Myocyte (in vitro differentiated cells): ENCODE measurements at places on chromosomes 3 and 15. TPM values are rescaled to one million over a fixed set of nuclear protein-coding genes. Genes with fewer than 3 reads are reported as not detected.

DNA sequence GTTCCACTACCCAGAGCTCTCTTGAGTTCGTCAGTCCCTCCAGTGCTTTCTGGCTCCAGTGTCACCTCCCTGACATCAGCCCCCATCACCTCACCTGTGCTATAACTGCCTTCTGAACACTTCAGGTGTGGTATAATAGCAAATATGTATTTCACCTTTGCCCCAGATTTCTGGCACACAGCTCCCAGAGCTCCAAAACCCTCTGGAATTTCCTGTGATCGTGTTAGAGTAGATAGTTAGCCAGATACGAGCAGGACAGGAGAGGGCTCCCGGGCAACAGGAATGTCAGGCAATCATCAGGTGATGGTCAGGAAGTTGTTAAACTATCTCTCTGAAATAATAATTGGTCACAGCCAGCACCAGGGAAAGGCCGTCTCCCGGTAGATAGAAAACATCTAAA lies 22.6 kb upstream of the LIMD1 start:
- DNase-seq = no peak

Gene CAND2
- total RNA-seq = 40.0 and 54.0 TPM in 2 replicates

GRCh38 chr3:190591080-190591479 lies 77.2 kb downstream of the IL1RAP start:
- no peak for DNase-seq

Gene TPRG1
- total RNA-seq = 1.4 and 3.1 TPM in 2 replicates

- DNase-seq = peak; percentile 95
Measured at GRCh38 chr3:109685084-109686079, 348.0 kb upstream of the DPPA4 start.

DNA sequence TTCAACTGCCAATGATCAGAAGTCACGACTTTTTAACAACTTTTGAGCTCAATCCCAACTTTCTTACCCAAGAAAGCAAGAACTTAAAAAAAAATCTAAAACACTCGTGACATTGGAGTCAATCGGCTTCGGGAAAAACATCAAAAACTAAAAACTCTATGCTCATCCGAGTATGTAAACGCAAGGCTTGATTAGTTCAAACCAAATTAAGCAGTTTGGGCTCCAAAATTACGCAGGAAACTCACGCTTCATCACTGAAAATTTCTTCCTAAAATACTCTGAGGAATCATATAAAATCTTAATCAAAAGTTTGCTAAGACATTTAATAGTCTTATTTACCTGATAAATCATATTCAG lies 1.6 kb downstream of the TRA2B start:
- no peak for DNase-seq

Gene RPP25
- total RNA-seq = 2.6 and 3.2 TPM in 2 replicates

DNA sequence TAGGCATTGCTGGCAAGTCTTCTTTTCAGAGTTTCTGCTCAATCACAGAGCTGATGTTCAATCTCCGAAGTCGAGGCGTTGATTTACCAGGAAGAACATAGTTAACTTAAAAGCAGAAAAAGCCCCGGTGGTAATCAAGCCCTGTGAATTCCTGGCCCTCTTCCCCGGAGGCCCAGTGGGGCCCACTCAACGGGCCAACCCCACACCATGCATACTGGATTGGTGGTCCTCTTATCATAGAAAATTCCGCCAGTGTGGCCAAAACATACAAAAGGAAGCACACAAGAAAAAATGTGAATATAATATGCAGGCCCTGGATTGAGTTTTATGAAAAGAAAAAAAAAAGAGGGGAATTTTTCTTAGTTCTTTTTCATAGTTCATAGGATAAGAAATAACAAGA lies 873.0 kb upstream of the NR2F2 start:
- no peak for DNase-seq

DNA sequence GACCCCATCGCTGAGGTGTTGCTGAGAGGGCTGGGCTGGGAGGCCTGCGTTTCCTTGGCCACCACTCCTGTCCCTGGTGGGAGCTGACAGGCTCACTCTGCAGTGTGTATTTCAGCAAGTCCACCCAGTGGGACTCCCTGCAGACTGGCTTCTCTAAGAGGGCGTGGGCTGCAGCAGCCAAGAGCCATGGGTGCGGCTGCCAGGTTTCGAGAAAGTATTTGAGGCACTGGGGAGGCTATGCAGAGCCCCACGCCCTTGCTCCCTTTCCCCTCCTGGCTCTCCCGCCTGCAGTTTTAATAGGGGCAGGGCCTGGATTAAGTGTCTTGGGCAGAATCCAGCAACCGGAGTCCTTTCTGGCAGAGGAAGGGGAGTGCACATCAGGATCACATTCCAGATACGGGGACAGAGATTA lies 242.1 kb downstream of the THSD4 start:
- DNase-seq = peak; percentile 10

DNA sequence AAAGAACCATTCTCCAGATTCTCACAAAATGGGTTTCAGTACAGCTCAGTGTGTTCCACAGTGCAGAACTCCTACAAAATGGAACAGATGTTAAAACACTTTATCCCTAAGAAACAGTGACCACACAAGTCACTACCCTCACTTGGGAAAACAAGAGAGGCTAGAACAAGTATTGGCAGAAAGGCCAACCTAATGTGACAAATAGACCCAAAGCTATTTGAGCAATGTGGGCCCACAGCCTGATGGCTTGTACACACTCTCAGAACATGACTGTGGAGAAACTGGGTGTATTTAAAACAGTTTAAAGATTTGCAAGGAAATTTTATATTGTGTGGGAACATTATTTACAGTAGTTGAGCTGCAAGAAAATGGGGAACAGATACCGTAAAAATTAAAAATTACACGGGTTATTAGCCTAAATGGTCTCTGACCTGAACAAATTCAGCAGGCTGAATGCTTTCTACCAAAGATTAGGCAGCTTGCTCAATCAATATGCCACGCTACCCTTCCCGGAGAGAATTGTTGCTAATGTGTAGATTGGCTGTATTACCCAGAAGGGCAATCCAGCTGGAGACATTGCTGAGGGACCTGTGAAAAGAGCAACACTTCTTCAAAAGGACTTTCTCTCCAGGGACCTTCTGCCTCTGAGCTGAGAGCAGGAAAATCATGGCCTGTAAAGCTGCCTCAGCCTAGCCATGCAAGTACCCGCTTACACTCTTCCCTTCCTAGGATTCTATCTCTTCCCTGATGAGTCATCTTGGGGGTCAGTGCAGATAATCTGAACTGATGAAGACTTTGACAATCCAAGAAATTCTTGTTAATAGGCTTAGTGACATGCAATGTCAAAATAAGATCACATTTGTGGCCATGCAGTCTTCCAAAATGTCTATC lies 97.1 kb downstream of the STRIT1 start:
- peak; percentile 27 for DNase-seq

DNA sequence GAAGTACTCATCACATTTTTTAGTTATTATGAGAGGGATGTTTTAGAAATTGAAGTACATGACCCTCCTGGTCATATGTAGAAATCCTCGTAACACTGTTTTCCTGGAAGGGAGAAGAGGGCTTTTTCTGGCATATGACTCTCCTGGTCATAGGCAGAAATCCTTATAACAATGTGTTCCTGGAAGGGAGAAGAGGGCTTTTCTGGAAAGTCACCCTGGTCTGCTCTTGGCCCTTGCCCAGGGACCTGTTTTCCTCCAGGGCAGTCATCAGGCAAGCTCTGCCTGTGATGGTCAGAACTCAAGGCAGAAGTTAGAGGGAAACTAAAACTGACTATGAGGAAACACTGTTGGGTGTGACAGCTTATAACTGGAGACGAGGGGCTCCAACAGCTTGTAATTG lies 27.7 kb downstream of the LAMP3 start:
- DNase-seq = no peak

- DNase-seq = no peak
Measured at GRCh38 chr15:29018120-29018805, 132.5 kb downstream of the APBA2 start.

- no peak for DNase-seq
Measured at GRCh38 chr15:47945872-47946650, 174.7 kb upstream of the SLC24A5 start.

DNA sequence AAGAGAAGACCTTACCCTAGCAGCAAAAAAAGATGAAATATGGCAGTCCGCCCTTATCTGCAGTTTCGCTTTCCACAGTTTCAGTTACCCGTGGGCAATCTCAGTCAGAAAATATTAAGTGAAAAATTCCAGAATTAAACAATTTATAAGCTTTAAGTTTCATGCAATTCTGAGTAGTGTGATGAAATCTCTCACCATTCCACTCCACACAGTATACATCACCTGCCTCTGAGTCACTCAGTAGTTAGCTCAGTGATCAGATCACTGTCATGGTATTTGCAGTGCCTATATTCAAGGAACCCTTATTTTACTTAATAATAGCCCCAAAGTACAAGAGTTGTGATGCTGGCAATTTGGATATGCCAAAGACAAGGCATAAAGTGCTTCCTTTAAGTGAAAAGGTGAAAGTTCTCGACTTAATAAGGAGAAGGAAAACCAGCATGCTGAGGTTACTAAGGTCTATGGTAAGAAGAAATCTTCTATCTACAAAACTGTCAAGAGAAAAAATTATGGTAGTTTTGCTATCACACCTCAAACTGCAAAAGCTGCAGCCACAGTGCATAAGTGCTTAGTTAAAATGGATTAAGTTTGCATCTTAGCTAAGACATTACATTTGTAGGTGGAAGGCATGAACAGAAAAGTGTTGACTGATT lies 48.1 kb downstream of the HSPBAP1 start:
- DNase-seq = no peak

DNA sequence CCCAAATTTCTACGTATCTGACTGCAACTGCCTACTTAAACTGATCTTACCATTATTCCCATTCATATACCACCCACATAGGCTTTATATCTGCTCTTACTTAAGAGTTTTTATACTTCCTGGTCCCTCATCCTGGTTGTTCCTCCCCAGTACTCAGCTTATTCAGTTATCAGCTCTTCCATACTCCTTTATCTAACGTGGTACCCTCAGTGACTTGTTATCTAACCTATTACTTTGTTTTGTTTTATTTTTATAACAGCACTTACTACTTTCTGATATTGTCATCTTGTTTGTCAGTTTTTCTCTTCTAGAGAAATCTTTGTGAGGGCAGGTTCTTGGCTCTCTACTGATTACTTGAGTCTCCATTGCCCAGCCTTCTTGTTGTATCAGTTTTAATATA lies 100.6 kb downstream of the ZNF609 start:
- no peak for DNase-seq

- DNase-seq = peak; percentile 47
Measured at GRCh38 chr15:85598219-85598618, 196.5 kb downstream of the KLHL25 start.

DNA sequence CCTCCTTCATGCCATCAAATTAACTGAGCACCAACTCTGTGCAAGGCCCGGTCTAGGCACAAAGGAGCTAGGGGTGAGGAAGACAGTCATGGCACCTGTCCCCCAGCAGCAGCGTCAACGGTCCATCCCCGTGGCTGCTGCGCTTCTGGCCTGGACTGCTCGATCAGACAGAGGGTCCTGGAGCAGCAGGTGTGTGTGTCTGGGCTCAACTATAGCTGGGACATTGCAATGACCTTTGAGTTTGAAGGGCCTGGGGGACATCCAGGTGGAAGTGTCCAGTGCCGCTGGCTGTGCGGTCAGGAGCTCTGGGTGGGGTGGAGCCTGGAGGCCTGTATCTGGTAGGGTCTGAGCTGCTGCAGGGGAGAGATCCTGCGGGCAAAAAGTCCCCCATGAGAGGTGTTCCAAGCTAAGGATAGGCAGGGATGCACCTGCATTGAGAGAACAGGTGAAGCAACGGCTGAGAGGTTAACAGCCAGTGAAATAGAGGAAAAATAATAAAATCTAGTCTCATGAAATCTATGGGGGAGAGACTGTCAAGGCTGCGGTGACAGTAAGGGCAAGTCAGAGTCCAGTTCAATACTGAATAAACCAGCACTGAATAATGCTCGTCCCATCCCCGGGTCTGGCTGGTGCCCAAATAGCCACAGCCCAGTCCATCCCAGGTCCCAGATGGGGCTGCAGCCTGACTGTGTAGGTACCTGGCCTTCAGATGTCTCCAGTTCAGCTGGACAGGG lies 25.4 kb upstream of the SLC41A3 start:
- no peak for DNase-seq

GRCh38 chr15:93900476-93901400 lies 330.6 kb upstream of the MCTP2 start:
- DNase-seq = no peak
